ENCODE measurements at places on chromosomes 3 and 15. TPM values are rescaled to one million over a fixed set of nuclear protein-coding genes. Genes with fewer than 3 reads are reported as not detected.

- no peak overlapping the region for H3K4me3 ChIP-seq
- no peak overlapping the region for H3K27ac ChIP-seq
- no peaks in the 10 kb centered on the region for H3K27me3 ChIP-seq
- H3K4me1 ChIP-seq = peaks cover 38% of the 10 kb centered on the region
Observed at GRCh38 chr15:40456299-40456712, 14.5 kb upstream of the CHST14 start.

Gene GMNC
- total RNA-seq = 0.20 TPM

Gene SEMA6D
- total RNA-seq = 10.9 TPM

- no peaks in the 10 kb centered on the region for H3K36me3 ChIP-seq
- peak overlapping the region; percentile 80 for H3K4me3 ChIP-seq
- peak; percentile 75 for DNase-seq
- H3K4me1 ChIP-seq = peaks cover 10% of the 10 kb centered on the region
Observed at GRCh38 chr3:183427876-183428446, 458 bp downstream of the MCF2L2 start.

- no peaks in the 10 kb centered on the region for H3K4me1 ChIP-seq
- H3K4me3 ChIP-seq = no peak overlapping the region
- no peaks in the 10 kb centered on the region for H3K36me3 ChIP-seq
- peak; percentile 32 for DNase-seq
Observed at GRCh38 chr3:127888564-127889107, 26.4 kb upstream of the KBTBD12 start.

Gene TNFAIP8L3
- total RNA-seq = 5.3 TPM

GRCh38 chr3:98972720-98973119 lies 71.2 kb upstream of the DCBLD2 start:
- no peak overlapping the region for H3K27ac ChIP-seq
- DNase-seq = no peak
- H3K27me3 ChIP-seq = no peaks in the 10 kb centered on the region
- H3K4me3 ChIP-seq = no peak overlapping the region

- no peak for DNase-seq
- no peaks in the 10 kb centered on the region for H3K27me3 ChIP-seq
- no peaks in the 10 kb centered on the region for H3K36me3 ChIP-seq
- H3K4me3 ChIP-seq = no peak overlapping the region
Observed at GRCh38 chr3:54714035-54714434, 213.8 kb downstream of the LRTM1 start.

DNA sequence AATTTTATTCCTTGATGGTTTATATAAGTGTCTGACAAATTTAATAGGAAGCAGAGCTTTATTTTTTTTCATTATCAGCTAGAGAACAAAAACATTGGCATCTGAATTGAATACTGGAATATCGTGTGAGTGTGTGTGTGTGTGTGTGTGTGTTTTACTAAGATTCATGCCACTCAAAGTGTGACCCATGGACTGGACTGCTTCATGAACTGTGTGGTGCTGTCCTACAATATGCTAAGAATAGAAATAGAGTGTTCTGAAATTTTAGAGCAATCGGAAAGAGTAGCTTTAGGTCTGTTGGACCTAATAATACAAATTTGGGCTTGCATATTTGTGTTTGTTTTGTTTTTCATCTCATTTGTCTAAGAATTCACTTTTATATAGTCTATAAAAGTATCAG lies 89.6 kb downstream of the MITF start:
- H3K27ac ChIP-seq = no peak overlapping the region
- DNase-seq = no peak
- H3K4me1 ChIP-seq = peaks cover 5% of the 10 kb centered on the region

Gene MESP2
- 0.64 TPM for total RNA-seq

- peaks cover 100% of the 10 kb centered on the region for H3K36me3 ChIP-seq
- no peak overlapping the region for H3K27ac ChIP-seq
- no peaks in the 10 kb centered on the region for H3K27me3 ChIP-seq
- peaks cover 17% of the 10 kb centered on the region for H3K4me1 ChIP-seq
Observed at GRCh38 chr15:78898540-78898939, 25.9 kb downstream of the MORF4L1 start.

- no peaks in the 10 kb centered on the region for H3K36me3 ChIP-seq
- no peak for DNase-seq
- H3K4me3 ChIP-seq = no peak overlapping the region
- no peak overlapping the region for H3K27ac ChIP-seq
- no peaks in the 10 kb centered on the region for H3K4me1 ChIP-seq
Observed at GRCh38 chr3:46238386-46238785, 3.9 kb upstream of the CCR3 start.

GRCh38 chr15:96586901-96587300 lies 256.4 kb downstream of the NR2F2 start:
- H3K4me1 ChIP-seq = no peaks in the 10 kb centered on the region
- H3K36me3 ChIP-seq = no peaks in the 10 kb centered on the region
- no peak overlapping the region for H3K27ac ChIP-seq
- no peak for DNase-seq
- peaks cover 14% of the 10 kb centered on the region for H3K27me3 ChIP-seq

DNA sequence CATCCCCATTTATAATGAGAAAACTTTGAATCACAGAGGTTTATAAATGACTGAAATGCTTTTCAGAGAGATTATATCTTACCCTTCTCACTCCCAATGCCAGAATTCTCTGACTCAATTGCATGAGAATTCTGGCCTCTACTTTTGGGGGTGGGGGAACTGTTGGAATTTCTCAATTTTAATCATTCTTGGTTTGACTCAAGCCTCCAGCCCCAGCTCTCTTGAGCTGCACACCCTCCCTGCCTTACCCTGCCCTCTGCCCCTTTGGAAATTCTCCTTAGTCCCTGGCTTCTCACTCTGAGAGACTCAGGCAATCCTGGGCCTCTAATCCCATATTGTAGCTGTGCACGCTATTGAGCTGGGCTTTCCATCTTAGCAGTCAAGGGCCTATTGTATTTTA lies 44.2 kb downstream of the ZNF589 start:
- H3K4me3 ChIP-seq = no peak overlapping the region
- no peak overlapping the region for H3K27ac ChIP-seq
- DNase-seq = no peak
- peaks cover 3% of the 10 kb centered on the region for H3K36me3 ChIP-seq
- H3K4me1 ChIP-seq = no peaks in the 10 kb centered on the region
- no peaks in the 10 kb centered on the region for H3K27me3 ChIP-seq

Gene PLCL2
- 54.7 TPM for total RNA-seq

All from heart left ventricle (tissue), 16 donors.